Muscle of arm (tissue), 14 donors: ENCODE measurements at places on chromosomes 1 and 21. TPM values are rescaled to one million over a fixed set of nuclear protein-coding genes. Genes with fewer than 3 reads are reported as not detected.

The PRDM16 gene
- polyA plus RNA-seq = 0.94 TPM

DNA sequence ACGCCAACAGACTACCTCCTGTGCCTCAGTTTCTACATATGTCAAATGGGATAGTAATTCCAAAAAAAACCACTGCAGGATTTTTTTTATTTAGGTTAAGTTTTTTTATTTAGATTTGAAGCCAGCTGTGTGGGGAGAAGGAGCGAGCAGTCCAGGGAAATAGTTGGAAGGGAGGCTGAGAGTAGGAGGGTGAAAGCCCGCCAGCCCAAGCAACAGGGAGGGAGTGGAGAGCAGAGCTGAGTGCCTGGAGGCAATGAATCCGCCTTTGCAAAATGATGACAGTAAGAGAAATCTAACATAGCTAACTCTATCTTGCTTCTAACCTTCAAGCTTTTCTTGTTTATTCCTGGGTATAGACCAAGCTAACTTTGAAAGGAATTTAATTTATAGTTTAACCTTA lies 15.6 kb upstream of the C1orf198 start:
- DNase-seq = peak; percentile 69

DNA sequence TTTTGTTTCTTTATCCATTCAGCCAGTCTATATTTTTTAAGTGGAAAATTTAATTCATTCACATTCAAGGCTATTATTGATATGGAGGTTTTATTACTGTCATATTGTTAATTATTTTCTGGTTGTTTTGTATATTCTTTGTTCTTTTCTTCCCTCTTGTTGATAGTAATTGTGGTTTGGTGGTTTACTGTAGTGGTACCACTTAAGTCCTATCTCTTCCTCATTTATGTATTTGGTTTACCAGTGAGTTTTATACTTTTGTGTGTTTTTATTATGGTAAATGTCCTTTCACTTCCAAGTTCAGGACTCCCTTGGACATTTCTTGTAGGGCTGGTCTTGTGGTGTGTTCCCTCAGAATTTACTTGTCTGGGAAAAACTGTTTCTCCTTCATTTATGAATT lies 28.1 kb upstream of the PM20D1 start:
- no peak for DNase-seq

DNA sequence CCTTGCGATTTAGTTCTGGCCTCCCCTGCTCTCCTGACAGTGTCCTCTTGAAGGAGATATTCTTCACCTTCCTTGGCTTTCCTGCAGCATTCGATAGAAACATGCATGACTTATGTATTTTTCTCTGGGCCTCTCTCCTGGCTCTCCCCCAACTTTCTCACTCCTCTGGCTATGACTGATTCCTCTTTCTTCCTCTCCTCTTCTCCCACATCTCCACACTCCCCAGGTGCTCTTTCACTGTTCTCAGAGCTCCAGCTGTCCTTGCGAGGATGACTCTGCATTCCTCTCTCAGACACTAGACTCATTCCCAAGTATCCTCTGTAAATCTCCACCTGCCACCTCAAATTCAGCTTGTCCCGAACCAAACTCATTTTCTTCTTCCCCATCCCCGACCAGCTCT lies 18.0 kb downstream of the LRRC42 start:
- DNase-seq = no peak

The TMEM50A gene
- polyA plus RNA-seq = 58.7 TPM

DNA sequence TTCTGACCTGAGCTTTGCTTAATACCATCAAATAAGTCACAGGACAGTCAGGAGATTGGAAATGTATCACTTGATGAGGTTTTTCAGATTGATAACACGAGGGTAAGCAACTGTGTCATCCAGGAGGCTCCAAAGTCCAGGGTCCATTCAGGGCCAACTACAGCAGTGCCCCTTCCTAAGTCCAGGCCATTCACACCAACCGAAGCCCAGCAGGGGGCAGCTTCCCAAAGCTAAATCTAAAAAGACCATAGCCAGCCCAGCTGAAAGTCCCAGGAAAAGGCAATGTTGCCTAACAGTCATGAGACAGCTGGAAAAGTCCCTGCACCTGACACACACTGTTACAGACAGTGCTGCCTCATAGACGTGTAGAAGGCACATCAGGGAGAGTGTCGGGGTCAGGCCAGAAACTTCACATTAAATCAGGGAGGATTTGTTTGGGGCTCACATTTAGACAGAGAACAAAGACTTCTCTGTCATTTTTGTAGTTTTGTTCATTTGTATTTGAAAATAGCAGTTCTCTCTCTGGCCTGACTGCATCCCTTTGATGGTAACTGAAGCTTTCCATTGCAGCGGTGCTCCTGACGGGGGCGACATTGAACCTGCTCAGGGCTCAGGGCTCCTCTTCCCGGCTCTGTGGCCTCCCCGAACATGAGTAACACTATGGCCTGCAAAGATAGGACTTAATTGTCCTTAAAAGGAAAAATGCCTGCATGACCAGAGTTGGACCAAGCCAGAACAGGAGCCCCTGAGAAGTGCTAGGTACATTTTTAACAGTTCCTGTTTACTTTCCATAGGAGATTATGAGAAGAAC lies 200.4 kb downstream of the NRIP1 start:
- peak; percentile 40 for DNase-seq

DNA sequence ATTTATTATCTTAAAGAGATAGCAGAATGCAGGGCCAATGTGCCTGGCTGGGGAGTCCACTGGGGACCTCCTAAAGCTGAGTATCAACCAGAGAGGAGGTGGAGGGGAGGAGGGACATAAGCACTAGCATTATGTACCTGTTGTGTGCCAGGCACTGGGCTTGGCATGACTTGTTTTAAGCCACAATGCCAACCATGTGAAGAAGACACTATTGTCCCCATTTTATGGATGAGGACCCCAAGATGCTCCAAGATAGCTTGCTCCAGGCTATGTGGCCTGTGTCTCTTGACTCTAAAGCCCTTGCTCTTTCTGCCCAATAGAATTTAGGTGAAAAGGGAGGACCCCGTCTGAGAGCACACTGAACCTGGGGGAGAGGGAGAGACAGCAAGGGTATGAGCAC lies 111.3 kb downstream of the GLIS1 start:
- DNase-seq = no peak

The DDR2 gene
- polyA plus RNA-seq = 33.2 TPM

GRCh38 chr1:37840711-37841110 lies 18.7 kb downstream of the MTF1 start:
- DNase-seq = no peak

DNA sequence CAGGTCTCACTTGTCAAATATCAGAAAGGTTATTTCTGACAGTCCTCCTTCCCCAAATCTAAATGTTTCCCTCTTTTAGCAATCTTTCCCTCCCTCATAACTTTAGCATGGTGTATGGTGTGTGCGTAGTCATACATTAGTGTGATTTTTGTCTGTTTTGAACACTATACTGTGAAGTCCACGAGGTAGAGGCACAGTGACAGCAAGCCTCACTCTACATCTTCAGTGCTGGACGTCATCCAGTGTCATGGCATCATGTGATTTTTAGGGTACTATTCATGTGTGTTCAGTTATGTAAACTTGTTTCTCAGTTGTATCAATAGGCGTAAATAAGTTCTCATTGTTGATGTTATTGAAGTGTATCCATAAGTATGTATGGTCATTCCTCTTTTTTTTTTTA lies 39.1 kb downstream of the DYRK1A start:
- DNase-seq = no peak

- DNase-seq = no peak
Measured at GRCh38 chr1:84269306-84269705, 32.2 kb upstream of the SAMD13 start.

DNA sequence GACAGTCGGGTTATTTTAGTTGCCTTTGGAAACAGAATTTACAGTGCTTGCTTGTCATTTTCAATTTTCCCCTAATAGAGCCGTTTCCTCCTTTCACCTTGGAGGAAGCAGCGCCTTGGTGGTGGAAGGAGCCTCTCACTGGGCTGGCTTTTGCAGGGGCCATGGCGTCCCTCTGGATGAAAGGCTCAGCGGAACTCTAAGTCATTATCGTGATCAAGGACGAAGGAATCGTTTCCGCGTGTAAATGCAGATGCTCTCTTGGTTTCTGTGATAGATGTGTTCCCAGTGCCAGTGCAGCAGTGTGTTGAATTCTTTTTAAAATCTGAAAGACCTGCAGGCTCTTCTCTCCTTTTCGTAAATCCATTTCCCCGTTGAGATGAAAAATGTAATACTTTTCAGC lies 126.2 kb upstream of the LMO4 start:
- no peak for DNase-seq

DNA sequence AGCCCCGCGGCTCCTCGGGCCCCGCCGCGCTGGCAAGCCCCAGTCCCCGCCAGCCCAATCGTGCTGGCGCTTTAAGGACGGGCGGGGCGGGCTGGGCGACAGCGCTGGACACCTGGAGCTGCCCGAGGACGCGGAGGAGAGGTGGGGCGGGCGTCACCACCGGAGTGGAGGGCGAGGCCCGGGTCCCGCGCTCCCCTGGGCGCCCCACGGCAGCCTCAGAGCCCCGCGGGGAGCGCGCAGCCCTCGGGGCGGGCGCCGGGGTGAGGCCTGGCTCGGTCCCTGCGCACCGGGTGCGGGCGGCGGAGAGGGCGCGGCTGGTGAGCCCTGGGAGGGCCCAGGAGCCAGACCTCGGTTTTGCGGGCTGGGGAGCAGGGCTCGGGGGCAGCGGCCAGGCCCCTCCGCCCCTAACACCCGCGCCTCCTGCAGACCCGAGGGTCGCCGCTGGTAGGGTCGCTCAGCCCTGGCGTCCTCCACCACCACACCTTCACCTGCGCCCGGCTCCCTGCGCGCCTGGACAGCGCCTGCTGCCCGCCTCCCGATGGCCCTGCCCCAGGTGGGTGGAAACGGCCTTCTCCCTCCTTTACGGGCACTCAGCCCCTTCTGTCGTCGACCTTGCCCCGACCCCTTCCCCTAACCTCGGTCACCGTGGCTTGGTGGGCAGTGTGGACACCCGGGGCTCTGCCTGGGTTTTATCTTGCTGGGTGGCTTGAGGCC lies at the start of gene TMEM61:
TMEM61 (plus strand) TSS at position 101 of the 714 bp plus-strand sequence; CDS start at position 539, 438 bp downstream.
- DNase-seq = no peak

The PLD5 gene
- polyA plus RNA-seq = 2.8 TPM

The RAB3B gene
- polyA plus RNA-seq = 0.25 TPM

The CKS1B gene
- polyA plus RNA-seq = 47.3 TPM

DNA sequence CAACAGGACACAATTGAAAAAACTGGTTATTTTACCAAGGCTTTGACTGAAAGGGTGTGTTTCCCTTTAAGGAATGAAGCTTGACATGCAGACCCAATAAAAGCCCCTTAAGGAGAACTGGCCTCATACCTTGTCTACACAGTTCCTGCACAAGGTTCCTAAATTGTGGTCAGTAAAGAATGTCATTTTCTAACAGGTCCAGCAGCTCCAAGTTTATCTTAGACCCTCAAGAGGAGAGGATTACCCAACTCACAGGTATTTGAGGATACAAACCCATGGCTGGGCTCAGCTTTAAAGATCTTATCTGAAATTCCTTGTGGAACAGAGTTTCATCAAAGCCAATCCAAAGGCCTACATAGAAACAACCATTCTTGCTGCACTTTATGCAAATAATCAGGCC lies 31.4 kb upstream of the CBR3 start:
- no peak for DNase-seq

GRCh38 chr1:194476872-194477271 lies 1290.5 kb upstream of the B3GALT2 start:
- no peak for DNase-seq

The CD34 gene
- polyA plus RNA-seq = 155 TPM

DNA sequence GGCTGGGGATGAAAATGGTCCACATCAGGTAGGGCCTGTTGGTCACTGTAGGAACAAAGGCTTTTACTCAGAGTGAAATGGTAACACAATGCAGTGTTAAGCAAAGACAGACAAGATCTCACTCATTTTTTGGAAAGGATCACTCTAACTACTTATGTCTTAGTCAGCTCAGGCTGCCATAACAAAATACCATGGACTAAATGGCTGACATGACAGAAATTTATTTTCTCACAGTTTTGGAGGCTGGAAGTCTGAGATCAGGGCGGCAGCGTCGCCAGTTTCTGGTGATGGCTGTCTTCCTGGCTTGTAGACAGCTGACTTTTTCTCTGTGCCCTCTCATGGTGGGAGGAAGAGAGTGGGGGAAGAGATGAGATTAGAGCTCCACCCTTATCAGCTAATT lies 10.2 kb upstream of the MAGI3 start:
- DNase-seq = no peak

DNA sequence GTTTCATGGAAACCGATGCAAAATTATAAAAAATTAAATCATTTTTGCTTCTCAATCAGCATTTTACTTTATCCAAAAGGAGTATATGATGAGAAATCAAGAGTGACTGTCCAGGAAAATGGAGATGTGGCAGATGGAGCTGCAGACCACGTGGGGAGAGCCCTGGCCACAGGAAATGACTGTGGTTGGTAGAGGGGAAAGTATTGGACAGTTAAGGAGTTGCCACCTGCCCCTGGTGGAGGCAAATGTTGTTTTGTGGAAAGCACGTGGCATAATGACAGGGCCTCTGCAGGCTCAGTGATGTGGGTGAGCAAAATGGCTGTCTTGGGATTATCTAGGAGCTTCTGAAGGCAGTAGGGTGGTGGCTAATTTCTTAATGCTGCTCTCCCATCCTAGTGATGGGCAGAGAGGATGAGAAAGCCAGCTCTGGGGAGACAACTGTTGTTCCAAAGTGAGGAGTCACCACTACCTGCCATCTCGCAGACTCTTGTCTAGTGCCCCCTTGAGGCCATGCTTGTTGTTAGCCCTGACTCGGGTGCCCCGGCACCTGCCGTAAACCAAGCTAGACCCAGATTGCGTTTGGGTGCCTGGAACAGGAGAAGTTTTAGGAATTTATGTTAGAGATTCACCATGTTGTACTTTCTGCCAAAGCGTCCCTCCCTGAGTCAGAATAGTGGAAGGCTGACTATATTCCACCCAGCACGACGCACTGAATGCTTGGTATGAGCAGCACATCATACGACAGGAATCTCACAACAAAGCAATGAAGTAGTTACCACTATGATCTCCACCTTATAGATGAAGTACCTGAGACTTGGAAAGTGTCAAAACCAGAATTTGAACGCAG lies 144.0 kb downstream of the ROR1 start:
- DNase-seq = no peak

- DNase-seq = no peak
Measured at GRCh38 chr1:107647012-107647411, 318.0 kb downstream of the VAV3 start.

GRCh38 chr1:232227306-232227705 lies 402.6 kb downstream of the SIPA1L2 start:
- DNase-seq = no peak

The LCE1F gene
- not detected for polyA plus RNA-seq

DNA sequence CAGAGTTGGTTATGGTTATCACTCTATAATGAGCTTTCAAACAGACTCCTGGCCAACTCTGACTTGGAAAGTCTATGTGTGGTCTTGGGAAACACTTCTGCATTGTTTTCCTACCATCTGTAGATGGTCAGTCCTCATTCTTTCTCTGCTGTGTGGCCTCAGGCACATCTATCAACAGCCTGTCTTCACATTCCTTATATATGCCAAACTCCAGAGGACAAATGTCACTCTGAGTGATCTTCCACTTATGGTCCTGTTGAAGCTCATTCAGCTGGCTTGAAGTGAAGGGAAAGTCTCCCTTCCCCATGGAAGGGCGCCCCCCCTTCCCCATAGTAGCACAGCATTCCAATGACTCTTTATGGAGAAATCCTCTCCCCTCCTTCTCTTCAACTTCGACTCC lies 58.7 kb downstream of the VANGL2 start:
- DNase-seq = no peak
